ENCODE measurements at places on chromosomes 4 and X.

- no peak for DNase-seq
These were observed 139.5 kb downstream of the PDGFRA start for GRCh38 chr4:54368281-54369265.

GRCh38 chr4:25767877-25768725 is 94.7 kb downstream of the SEL1L3 start:
- DNase-seq, result no peak

GRCh38 chr4:182768838-182769237 is 148.3 kb downstream of the DCTD start:
- no peak for DNase-seq

- DNase-seq, result no peak
These were observed 10.7 kb upstream of the FBXL5 start for GRCh38 chr4:15665753-15666365.

GRCh38 chr4:76716658-76717057 is 181.3 kb downstream of the SOWAHB start:
- DNase-seq, result no peak

GRCh38 chr4:68148800-68149685 is 19.4 kb upstream of the TMPRSS11F start:
- DNase-seq, result no peak

GRCh38 chr4:110518889-110519490 is 43.0 kb downstream of the ENPEP start:
- DNase-seq, result no peak

GRCh38 chrX:56963377-56963776 is 32.0 kb downstream of the SPIN3 start:
- no peak for DNase-seq

GRCh38 chr4:140575489-140575888 is 6.7 kb upstream of the UCP1 start:
- no peak for DNase-seq

DNA sequence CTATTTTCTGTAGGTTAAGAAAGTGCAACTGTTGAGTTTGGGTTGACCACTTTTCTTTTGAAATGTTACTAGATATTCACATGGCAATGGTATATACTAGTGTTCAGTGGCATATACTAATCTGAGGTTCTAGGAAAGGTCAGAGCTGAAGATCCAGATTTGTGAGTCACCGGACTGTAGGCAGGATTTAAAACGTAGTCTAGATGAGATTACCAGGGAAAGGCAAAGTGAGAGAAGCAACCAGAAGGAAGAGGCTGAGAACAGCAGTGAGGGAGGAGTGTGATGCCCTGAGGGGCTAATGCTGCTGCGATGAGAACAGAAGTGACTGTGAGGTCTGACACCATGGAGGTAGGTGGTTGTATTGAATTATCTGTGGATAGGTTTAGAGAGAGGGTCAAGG is 9.7 kb upstream of the PLA2G12A start:
- DNase-seq, result no peak

GRCh38 chr4:23614284-23614892 is 275.5 kb downstream of the PPARGC1A start:
- no peak for DNase-seq

- no peak for DNase-seq
These were observed 116.5 kb downstream of the MAML3 start for GRCh38 chr4:140037353-140038030.

DNA sequence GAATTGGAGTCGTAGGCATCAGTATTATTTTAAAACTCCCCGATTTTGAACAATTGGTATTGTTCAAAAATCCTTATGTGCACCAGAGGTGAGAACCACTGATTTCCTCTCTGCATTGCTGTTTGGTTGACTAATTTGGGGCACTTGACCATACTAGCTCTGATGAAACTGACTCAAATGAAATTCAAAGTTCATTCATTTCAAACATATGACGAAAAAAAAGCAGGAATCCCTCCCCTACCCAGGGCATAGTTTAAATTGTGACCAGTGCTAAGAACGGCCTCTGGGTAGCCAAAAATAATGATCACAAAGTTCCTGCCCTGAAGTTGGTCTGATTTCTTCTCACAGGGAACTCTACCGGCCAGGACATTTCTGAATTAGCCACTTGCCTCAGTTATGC is 75.7 kb upstream of the EGFL6 start:
- no peak for DNase-seq

DNA sequence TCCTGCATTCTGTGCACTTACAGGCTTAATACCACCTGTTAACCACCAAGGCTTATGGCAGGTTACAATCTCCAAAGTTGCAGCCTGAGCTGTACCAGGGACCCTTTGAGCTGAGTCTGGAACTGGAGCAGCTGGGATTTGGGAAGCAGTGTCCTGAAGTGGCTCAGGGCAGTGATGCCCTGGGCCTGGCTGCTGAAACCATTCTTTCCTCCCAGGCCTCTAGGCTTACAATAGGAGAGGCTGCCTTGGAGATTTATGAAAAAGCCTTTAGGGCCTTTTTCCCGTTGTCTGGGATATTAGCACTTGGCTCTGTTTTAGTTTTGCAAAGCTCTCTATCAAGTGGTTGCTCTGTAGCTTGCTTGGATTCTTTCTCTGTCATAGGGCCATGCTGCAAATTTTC is 154.3 kb upstream of the CASK start:
- DNase-seq, result no peak

DNA sequence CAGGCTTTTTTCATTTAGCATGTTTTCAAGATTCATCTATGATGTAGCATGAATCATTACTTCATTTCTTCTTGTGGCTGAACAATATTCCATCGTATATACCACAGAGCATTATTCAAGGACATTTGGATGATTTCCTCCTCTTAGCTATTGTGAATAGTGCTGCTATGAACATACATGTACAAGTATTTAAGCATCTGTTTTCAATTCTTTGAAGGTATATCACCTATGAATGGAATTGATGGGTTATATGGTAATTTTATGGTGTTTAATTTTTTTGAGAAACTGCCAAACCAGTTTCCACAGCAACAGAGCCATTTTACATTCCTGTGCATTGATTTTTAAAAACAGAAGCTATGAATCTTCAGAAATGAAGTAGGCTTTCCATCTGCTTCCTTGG is 36.1 kb upstream of the WDR19 start:
- DNase-seq, result no peak

- DNase-seq, result no peak
These were observed 23.0 kb downstream of the EPGN start for GRCh38 chr4:74331252-74331651.

- no peak for DNase-seq
These were observed 5.9 kb downstream of the ARHGEF38 start for GRCh38 chr4:105558277-105558676.

- DNase-seq, result no peak
These were observed 327.3 kb downstream of the MAPK10 start for GRCh38 chr4:86032476-86033022.

- no peak for DNase-seq
These were observed 36.8 kb downstream of the LRP2BP start for GRCh38 chr4:185358959-185359358.

- no peak for DNase-seq
These were observed 104.9 kb upstream of the ARMCX2 start for GRCh38 chrX:101764538-101764937.

DNA sequence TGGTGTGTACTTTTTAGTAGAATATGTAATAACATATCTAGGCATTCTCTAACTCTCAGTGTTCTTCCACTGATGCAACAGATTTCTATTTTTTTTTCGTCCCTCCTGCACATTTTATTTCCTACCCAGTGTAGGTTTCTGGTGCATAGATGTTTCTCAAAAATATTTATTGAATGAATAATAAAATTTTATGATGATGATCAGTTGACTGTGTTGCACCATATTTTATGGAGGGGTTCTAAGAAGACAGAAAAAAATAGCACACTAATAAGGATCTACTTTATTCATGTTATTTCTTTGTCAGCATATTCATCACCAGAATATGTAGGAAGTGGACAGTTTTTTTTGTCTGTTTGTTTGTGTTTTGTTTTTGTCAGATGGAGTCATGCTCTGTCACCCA is 2529.3 kb downstream of the ARAP2 start:
- DNase-seq, result no peak

- no peak for DNase-seq
These were observed 305.3 kb downstream of the FRMPD4 start for GRCh38 chrX:12443534-12444098.

GRCh38 chr4:95541889-95542607 is 6.7 kb downstream of the UNC5C start:
- DNase-seq, result no peak

- DNase-seq, result no peak
These were observed 46.1 kb upstream of the FAM9C start for GRCh38 chrX:13090339-13091110.

- no peak for DNase-seq
These were observed 11.7 kb upstream of the TCEAL9 start for GRCh38 chrX:103344606-103345005.

GRCh38 chrX:152637649-152638442 is at the start of gene GABRQ:
Gene GABRQ, plus strand, starts transcription at chrX:152637895. Its CDS starts 308 bp downstream, at chrX:152638203.
- no peak for DNase-seq

DNA sequence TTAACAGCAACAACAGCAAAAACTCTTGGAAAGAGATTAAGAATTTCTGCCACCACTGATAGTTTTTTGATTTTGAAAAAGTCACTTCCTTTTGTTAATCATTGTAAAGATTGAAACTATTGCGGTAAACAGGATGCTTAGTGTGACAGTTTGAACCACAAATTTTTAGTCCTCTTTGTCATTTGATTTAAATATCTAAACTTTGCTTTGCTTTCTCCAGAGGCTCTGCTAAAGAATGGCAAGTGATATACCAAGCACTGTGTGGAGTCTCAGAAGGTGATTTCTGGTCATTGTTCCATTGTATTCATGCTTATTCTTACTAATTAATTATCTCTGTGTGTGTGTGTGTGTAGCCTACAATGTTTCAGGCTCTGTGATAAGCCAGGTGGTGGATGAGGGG is 155.6 kb downstream of the BMPR1B start:
- no peak for DNase-seq

DNA sequence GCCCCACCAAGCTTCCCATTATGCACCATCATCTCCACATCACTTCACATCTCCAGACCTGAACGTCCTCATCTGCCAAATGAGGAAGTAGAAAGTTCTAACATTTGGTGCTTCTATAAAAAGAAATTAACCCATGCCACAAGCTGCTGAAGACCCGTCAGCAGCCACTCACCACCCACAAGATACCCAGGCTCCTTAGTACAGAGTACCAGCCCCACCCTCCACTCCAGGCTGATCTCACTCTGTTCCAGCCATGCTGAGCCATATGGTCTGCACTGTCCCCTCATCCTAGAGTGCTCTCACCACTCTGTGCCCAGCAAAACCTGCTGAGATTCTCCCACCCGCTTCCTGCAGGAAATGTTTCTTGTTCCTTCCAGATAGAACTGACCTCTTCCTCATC is 240.8 kb upstream of the PPARGC1A start:
- DNase-seq, result no peak

DNA sequence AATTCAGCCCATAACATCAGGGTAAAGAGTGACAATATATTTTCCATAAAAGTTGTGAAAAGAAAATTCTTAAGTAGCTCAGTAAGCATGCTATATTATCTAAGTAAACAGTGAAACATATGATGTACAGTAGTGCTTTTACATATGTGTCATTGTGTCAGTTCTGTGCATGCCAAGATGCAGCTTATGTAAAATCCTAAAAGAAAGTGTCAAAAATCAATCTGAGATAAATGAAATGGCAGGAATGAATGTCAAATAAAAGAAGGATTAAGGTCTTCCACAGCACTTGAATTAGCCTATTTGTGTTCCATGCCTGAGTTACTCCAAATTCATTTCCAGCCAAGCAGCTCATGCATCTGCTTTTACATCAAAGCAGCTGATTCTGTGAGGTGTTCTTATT is 452.7 kb upstream of the HS3ST1 start:
- DNase-seq, result no peak

- no peak for DNase-seq
These were observed 197.9 kb downstream of the SHOX start for GRCh38 chrX:828411-828959.

- no peak for DNase-seq
These were observed 8.0 kb upstream of the KCNE5 start for GRCh38 chrX:109632906-109633504.

DNA sequence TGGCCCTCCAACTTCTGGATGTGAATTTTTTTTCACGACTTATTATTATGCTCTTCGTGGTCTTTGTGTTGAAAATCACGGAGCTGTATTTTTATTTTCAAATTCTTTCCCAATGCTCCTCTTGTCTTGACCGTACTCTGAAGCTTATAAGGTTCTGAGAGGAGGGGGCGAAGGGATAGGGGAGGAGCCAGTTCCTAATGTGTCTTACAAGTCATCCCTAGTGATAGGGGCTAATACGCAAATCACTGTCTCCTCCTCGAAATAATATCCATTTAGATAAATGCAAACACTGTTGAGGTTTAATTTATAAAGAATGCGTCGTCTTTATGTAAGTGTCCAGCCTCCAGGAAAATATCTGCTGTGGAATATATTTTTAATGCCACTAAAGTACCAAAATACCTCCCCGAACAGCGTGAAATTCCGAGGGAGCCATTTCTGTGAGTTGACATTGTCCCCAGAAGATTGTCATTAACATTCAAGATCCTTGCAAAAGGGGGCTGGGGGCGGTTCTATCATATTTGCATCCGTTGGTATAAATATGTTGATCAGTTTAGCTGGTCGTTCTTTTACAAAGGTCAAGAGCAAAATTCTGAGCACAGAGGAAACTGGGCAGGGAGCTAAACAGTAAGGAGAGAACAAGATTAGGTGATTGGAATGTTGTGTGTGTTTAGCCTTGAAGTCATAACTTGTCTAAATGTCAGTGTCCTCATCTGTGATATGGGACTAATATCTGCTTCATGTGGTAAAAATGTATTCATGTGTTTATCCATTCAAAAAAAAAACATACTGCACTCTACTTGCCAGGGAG is 3.7 kb upstream of the FAT1 start:
- DNase-seq, result no peak

DNA sequence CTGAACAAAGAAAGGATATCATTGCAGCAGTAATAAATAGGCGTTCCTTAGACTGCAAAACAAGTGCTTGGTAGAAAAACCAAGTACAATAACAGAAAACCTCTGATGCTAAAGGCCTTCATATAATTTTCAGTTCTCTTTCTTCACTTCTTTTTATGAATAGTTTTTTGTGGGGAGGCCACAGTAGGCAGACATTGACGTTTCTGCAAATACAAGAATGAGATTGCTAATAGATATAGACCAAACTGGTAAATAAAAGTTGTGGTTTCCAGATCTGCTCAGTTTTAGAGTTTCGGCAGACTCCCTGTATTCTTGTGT is 57.0 kb upstream of the RAP1GDS1 start:
- no peak for DNase-seq

GRCh38 chrX:1052021-1052420 is 160.4 kb downstream of the CRLF2 start:
- no peak for DNase-seq

DNA sequence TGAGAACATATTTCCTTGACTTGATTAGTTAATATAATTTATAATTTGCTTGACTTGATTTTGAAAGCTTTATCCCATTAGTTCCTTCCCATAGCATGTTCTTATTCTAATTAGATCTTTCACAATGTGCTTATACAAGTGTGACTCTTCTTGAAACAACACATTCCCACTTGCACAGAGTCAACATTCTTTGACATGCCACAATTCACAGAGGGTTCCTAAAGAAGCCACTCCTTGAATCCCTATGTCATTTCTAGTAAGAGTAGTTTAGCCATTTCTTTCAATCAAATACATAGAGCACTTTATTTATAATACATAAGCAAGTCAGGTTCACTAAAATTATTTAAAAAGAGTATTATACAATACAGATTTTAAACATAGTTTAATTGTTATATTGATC is 228.9 kb upstream of the GRID2 start:
- no peak for DNase-seq
